ENCODE measurements at places on chromosomes 2 and 18.

- peak; percentile 79 for DNase-seq
Observed at GRCh38 chr2:234240917-234241316, 190.4 kb downstream of the SPP2 start.

- no peak for DNase-seq
Observed at GRCh38 chr2:237939251-237939650, 27.6 kb upstream of the UBE2F start.

DNA sequence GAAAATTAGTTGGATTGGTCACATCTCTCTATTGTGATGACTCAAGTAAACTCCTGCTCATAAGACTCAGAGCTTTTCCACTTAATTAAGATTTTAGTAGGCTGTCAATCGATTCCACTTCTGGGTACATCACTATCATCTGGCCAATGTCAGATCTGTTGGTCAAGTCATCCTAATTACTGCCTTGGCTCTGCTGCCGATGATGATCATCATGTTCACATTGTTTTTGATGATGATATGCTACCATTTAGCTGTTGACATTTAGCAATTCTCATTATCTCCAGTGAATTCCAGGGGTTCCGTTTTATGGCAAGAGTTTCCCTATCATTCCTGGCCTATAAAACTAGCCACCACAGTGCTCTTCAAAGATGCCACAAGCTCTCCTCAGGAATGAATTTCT lies 253.4 kb downstream of the IKZF2 start:
- DNase-seq = no peak

GRCh38 chr2:194714541-194714940 lies 942.5 kb upstream of the SLC39A10 start:
- DNase-seq = peak; percentile 42

- DNase-seq = peak; percentile 85
Observed at GRCh38 chr2:33123216-33123615, 176.5 kb downstream of the LTBP1 start.

DNA sequence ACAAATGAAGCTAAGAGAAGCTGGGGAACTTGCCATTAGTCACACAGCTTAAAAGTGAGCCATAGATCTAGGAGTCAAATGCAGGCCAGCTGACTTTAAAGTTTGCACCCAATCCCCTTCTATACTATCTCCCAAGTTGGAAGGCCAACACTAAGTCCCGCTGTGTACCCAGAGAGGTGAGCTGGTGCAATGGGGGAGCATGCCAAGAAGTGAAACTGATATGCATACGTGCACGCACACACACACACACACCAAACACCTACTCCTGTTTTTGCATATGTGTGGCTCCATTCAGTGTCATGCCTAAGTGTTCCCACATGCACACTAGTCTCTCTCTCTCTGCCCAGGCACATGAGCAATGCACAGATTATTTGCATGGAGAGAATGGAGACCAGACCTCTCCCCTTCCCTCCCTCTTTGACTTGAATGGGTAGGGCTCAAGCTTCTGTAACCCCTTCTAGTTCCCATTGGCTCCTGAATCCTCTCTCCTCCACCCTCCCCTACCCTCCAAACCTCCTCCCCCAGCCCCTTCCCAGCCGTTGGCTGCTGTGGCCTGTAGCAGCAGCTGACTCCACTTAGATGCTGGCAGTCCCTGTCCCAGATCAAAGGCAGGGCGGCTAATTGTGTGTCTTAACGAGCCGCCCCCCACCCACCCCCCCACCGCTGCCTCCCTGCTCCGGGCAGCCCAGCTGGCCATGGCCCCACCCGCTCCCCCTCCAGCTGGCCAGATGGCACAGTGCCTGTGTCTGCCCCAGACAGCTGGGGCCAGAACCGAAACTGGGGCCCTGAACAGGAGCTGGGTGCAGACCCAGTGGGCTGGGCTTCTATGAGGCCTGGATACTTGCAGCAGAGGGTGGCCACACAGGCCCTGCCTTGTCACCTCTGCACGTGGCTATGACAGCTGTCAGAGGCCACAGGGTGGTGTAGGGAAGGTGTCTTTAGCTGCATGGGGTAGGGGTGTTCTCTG lies 5.6 kb downstream of the WNT10A start:
- DNase-seq = peak; percentile 69

- no peak for DNase-seq
Observed at GRCh38 chr2:185793532-185794345, 55.1 kb downstream of the FSIP2 start.

- no peak for DNase-seq
Observed at GRCh38 chr2:37737507-37737906, 66.1 kb upstream of the CDC42EP3 start.

Measured in bronchial epithelial cell (primary cell).